Cardiac muscle cell (in vitro differentiated cells and primary cell): ENCODE measurements at places on chromosomes 12 and 14.

DNA sequence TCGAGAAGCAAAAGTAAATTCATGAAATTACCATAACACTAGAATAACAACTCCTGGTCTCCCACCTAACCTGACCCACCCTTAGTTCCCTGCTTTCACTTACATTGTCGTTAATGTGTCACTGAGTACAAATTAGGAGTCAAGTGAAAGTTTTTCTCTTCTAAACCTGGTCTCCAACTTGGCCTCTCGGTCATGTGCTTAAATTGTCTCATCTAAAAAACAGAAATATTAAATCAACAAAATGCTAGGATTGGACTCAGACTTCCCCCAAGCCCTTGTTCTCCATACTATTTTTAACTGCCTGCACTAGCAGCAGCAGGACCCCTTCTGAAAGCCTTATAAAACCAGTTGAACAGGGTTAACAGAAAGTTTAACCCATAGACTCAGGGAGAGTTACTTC lies 1.8 kb upstream of the BTG1 start:
- no peak for DNase-seq

GRCh38 chr14:98507264-98507663 lies 764.7 kb downstream of the BCL11B start:
- DNase-seq: no peak

GRCh38 chr12:113852695-113853490 lies 113.2 kb downstream of the RBM19 start:
- DNase-seq: no peak

DNA sequence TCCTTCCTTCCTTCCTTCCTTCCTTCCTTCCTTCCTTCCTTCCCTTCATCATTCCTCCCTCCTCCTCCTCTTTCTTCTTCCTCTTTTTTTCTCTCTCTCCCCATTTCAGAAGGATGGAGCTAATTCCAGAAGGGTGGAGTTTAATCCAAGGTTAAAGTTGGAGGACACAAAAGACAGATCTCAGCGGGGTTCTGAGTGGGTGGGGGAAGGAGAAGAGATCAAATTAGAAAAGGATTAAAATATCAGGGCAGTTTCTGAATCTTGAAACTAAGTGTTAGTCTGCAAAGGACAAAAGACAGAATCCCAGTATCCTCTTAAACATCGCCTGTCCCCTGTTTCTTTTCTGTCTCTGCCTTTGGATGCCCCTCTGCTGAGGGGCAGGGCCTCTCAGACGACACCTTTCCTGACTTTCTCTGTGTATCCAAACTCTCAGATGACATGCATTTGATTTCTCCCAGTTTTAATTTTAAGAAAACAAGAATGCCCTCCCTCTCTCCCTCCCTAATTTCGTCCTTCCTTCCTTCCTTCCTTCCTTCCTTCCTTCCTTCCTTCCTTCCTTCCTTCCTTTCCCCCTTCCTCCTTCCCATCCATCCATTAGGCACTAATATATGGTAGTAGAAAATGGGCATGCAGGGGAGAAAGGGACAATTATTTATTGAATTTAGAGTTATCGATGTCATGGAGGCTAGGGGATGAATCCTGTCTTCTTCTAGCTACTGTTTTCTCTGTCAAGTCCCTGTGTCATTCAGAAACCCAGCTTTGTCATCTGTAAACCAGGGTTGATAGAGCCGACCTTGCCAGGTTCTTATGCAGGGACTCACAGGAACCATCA lies 269.1 kb downstream of the VRK1 start:
- no peak for DNase-seq

DNA sequence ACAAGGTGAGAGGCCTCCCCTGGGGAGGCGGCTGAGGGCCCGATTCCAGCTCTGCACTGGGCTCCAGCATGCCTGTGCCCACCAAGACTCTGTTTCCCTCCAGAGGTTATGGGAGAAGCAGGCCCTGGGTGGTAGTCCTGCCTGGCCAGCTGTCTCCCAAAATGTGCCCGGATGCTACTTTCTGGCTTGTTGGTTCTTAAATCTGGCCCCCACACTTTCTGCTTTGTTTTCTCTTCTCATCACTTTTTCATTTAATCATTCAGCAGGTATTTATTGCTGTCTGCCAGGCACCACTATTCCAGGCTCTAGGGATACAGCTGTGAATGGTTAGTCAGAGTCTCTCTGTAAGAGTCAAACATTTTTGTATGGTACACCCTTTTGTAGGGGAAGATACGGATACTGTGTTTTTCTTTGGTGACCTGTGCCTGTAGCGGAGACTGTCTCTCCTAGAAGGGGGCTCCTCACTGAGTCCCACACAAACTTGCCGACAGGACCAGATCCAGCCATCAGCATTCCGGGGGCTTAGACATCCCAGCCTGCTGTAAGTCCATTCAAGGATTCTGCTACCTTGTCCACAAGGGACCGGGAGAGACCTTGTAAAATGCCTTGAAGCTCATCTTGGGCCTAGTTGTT lies 3.8 kb downstream of the DHRS2 start:
- DNase-seq: no peak

GRCh38 chr12:127145929-127146789 lies 1120.8 kb upstream of the TMEM132C start:
- peak; percentile 46 for DNase-seq

- no peak for DNase-seq
These were observed 14.8 kb downstream of the PYM1 start for GRCh38 chr12:55912908-55913307.

GRCh38 chr12:120725659-120726509 lies at the start of gene ACADS:
TSS of gene ACADS (plus strand) at chr12:120725826. CDS start at chr12:120725886, 60 bp downstream.
- peak; percentile 94 for DNase-seq

GRCh38 chr14:75626396-75626795 lies 34.3 kb downstream of the ERG28 start:
- DNase-seq: no peak

DNA sequence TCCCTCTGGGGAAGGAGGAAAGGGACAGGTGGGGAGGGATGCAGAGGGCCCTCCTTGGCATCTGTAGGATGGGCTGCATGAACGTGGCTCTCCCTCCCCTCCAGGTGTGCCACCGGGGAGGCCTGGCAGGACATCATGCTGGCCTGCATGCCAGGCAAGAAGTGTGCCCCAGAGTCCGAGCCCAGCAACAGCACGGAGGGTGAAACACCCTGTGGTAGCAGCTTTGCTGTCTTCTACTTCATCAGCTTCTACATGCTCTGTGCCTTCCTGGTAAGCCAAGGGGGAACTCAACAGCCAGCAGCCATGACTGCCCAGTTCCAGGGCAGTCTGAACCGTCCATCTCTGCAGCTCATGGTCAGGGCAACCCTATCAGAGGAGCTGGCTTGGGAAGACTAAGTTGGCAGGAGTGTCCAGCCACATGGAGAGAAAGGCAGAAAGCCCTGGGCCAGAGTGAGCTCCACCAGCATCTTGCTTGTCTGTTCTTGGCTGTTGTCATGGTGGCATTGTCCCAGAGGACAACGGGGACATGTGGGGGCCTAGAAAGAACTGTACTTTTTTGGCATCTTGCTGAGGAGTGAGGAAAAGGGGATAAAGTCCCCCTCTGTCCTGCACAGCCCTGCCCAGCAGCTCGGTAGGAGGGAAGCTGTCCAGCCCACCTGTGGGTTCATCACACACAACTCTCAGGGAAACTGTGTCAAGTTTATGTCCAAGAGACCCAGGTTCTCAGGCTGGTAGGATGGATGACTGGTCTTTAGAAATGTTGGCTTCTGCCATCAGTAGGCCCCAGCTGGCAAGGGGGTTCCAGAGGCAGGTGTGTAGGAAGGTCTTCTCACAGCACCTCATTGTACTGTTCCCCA lies 129.8 kb upstream of the FKBP4 start:
- DNase-seq: no peak

GRCh38 chr14:105507247-105507646 lies 16.2 kb downstream of the TEDC1 start:
- no peak for DNase-seq

DNA sequence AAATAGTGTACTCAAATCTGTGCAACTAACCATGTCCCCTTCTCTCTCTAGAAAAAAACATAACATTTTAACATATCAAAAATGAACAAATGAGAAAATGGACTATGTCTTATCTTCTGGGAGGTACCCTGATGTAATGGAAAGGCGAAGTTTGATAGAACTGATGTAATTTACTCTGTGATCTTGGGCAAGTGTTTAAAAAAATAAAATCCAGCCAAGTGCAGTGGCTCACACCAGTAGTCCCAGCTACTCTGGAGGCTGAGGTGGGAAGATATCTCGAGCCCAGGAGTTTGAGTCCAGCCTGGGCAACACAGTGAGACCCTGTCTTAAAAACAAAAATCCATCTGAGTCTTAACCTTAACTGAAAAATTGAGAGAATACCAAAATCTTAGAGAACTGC lies 35.8 kb upstream of the CFL2 start:
- no peak for DNase-seq

DNA sequence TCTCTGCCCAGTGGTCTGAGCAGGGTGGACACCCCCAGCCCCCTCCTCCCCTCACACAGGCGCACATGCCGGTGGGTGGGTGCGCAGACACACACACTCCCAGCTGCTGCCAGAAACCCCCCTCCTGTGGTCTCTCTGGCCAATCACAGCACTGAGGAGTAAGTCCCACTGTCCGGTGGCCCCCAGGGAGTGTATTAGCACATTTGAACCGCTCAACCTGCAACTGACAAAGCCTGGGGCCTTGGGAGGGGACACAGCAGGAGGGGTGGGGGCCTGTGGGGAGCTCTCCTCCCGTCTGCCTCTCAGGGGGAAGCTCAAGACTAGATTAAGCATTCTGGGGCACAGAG lies 11.7 kb downstream of the FIGNL2 start:
- no peak for DNase-seq

DNA sequence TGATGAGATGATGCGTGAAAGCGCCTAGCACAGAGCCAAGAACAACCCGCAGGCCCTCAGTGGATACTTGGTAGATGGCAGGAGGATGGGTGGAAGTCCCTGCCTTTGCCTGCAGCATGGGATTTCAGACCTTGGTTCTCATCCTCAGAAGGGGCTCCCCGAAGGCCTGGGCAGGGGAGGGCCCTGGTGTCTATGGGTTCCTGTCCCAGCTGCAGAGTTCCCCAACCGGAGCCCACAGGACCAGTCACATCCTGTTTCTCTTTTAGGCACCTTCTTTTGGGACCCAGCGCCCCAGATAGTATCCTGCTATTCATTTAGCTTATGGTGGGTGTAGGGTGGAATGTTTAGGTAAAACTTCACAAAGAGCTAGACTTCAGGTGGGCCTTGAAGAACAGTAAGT lies 55.5 kb downstream of the CALM1 start:
- DNase-seq: no peak

GRCh38 chr14:27427796-27428195 lies 830.0 kb upstream of the NOVA1 start:
- DNase-seq: peak; percentile 43
